ENCODE measurements at places on chromosomes 16 and 17.
A peak's percentile ranks its signal among the peaks of the same experiment; 100 is the strongest.

DNA sequence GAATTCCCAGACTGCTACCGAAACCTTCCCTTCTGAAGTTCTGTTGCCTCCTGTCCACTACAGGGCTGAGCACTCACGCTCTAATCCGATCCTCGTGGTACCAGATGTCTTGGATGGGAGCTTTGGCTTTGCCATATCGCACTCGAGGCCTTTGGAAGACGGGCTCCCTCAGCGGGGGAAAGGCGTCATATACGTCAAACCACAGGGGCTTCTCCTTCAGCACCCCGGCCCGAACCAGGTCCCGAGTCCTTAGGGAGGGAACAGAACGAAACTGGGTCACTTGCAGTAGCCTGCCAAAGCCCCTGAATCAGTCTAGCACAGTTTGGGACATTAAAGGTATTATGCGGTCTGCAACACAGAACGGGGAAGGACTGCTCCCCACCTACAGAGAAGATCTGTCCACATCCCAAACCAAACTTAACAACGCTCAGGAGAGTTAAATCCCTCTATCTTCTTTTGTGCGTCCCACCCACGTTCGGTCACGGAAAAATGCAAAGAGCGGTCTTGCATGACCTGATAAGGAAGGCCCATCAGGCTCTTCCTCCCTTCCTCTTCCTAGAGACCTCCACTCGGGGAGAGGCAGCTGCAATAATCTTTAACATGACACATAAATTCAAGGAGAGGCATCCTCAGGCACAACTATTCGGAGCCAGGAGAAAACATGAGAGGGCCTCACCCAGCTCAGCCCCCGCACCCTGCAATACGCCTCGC lies 526 bp downstream of the MRPS23 start:
- H3K36me3 ChIP-seq, result no peaks in the 10 kb centered on the region
- H3K4me1 ChIP-seq, result peaks cover 46% of the 10 kb centered on the region
- DNase-seq, result no peak

DNA sequence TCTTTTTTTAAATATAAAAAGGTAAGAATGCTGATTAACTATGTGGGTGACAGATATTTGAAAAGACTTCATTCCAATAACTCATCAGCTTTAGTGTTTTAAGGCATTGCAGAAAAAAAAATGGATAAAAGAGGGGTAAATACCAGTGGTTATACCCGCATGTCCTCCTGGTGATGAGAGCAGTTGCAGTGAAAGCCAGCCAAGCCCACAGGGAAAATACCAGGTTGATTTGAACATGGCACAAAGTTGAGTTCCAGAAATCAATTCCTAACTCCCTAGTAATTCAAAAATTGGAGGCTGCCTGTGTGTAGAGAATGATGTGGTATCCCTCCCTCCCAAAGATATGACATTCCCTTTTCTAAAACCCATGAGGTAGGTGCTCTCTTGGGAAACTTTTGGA lies 453.2 kb upstream of the SOX9 start:
- no peaks in the 10 kb centered on the region for H3K27me3 ChIP-seq
- H3K4me1 ChIP-seq, result no peaks in the 10 kb centered on the region
- no peak overlapping the region for H3K4me3 ChIP-seq
- DNase-seq, result no peak

GRCh38 chr17:42428141-42428944 lies 5.3 kb upstream of the CAVIN1 start:
- peak; percentile 76 for DNase-seq
- H3K4me3 ChIP-seq, result no peak overlapping the region
- peaks cover 26% of the 10 kb centered on the region for H3K4me1 ChIP-seq
- H3K36me3 ChIP-seq, result no peaks in the 10 kb centered on the region

GRCh38 chr16:55497558-55497957 lies 11.3 kb upstream of the LPCAT2 start:
- H3K27ac ChIP-seq, result no peak overlapping the region
- H3K36me3 ChIP-seq, result peaks cover 7% of the 10 kb centered on the region
- H3K4me3 ChIP-seq, result no peak overlapping the region
- peaks cover 36% of the 10 kb centered on the region for H3K4me1 ChIP-seq

DNA sequence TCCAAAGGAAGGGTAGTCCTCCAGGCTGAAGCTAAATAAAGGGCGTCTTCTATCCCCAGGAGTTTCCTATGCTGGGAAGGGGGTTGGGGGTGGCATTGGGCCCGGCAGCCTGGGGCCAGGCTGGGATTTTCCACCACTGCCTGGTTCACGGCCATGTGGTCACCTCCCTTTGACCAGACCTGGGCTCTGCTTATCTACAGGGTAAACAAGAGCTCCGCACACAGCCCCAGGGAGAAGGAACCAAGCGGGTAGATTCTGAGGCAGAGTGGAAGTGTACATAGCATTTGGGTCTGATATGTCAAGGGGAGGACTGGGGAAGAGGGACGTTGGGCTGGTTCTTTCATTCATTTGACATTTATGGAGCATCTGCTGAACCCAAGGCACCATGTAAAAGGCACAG lies 27.2 kb upstream of the TMEM220 start:
- no peaks in the 10 kb centered on the region for H3K36me3 ChIP-seq
- DNase-seq, result peak; percentile 13
- no peak overlapping the region for H3K4me3 ChIP-seq
- no peaks in the 10 kb centered on the region for H3K4me1 ChIP-seq

DNA sequence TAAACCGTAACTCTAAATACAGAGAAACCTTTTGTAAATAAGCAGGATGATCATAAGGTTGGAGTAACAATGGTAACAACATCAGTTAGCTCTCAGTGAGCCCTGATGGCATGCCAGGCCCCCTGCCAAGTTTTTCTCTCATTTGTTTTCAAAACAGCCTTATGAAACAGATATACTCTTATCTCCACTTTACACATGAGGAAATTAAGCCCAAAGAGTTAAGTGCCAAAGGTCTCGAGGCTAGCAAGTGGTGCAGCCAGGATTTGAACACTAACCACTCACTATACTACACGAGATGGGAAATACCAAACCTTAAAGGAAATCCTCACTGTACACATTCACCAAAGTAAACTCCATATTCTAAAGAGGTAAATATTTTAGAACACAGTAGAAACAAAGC lies 15.0 kb downstream of the USP31 start:
- no peak overlapping the region for H3K4me3 ChIP-seq
- H3K36me3 ChIP-seq, result no peaks in the 10 kb centered on the region
- peaks cover 12% of the 10 kb centered on the region for H3K4me1 ChIP-seq
- no peaks in the 10 kb centered on the region for H3K27me3 ChIP-seq
- no peak for DNase-seq

All from upper lobe of left lung (tissue), 6 donors.